ENCODE measurements at places on chromosomes 13 and 19.

- no peak for DNase-seq
These were observed 5.9 kb upstream of the LPAR2 start for GRCh38 chr19:19633711-19634515.

DNA sequence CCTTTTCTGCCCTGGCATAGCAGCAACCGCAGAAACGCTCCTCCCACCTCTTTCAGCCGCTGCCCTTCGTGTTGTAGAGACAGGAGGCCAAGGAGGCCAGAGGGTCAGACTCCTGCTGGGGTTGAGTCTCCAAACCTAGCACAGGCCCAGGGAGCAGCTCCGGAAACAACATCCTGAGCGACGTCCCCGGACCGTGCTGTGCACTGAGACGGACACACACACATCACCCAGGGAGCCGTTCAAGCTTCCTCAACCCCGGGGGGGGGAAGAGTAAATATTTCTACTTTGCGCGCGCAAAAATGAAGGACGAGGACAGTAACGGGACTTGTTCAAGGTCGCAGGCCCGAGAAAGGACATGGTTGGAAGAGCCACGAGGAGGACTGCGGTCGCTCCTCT lies 657 bp downstream of the ZNF550 start:
- DNase-seq: no peak

DNA sequence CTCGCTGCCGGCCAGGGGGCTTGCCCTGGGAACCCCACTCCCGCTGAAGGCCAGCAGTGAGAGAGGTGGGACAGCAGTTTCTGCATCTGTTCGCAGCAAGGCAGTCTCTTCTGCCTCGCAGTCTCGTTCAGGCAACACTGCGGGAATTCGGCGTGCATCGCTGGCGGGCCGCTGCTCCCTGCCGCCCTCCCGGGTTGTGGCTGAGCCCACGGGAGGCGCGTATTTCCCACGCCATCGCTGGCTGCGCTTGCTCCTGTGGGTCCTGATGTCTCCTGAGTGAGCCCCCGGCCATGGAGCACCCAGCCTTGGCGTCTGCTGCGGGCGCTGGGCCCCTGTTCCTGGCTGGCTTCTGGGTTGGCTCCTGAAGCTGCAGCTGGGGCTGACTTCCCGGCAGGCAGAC lies 227.9 kb downstream of the TEX29 start:
- DNase-seq: no peak

- no peak for DNase-seq
These were observed 13.4 kb downstream of the ALOX5AP start for GRCh38 chr13:30748717-30749116.

DNA sequence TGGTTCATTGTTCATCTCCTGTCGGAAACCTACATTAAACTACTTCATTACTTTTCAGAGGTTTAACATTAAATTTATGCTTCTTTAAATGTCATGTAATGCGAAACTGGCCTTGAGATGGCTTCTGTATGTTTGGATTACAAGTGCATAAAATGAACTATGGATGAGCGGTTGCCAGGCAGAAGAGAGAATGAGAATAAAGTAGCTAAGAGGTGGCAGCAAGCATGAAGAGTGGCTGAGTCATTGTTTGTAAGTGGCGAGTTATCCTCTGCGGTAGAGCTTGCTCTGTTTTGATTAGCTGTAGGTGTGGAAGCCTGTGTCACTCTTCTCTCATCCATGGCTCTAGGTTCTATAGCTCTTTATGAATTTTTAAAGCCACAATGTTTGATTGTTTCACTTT lies 1139.6 kb upstream of the PCDH9 start:
- DNase-seq: no peak

DNA sequence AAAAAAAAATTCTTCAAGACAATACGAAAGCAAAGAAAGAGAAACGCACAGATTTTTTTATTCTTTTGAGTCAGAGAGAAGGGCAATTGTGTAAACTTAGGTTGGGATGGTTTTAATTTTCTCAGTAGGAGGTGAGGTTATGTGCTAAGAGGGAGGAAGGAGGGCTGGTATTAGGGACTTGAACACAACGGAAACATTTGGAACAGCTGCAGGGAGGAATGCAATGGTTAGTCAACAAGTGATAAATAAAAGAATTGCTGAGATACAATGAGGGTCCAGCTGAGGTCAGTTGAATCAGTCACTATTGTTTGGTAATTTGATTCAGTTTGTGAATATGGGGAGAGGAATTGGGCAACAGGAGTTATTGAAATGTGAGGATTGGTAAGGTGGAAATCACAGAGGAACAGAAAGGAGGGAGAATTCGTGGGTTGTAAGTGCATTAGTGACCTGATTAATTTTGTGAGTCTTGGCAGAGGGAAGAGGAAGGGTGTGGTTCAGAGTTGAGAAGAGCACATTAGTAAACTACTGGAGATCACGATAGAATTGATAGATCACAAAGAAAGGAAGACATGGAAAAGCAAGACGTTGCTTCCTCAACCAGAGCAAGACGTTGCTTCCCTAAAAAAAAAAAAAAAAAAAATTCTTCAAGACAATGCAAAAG lies 499.5 kb upstream of the SPRY2 start:
- no peak for DNase-seq

DNA sequence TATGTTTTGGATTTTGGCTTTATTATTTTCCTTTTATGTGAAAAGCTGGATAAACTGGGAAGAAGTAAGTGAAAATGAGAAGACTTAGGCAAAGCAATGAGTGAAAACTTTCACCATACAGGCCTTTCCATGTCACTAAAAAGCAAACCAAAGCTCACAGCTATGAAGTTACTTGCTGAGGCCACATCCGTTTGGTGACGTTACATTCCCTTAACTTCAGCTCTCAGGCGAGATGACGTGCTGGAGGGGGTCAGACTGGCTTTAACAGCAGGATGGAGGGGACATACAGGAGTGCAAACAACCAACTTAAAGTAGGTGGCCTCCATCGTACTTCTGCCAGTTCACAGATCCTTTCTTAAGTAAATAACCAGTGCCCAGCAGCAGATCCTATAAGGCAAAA lies 522.3 kb downstream of the MYO16 start:
- no peak for DNase-seq

Measured in AG04449 (cell line).